ENCODE measurements at places on chromosomes 5 and 9.

DNA sequence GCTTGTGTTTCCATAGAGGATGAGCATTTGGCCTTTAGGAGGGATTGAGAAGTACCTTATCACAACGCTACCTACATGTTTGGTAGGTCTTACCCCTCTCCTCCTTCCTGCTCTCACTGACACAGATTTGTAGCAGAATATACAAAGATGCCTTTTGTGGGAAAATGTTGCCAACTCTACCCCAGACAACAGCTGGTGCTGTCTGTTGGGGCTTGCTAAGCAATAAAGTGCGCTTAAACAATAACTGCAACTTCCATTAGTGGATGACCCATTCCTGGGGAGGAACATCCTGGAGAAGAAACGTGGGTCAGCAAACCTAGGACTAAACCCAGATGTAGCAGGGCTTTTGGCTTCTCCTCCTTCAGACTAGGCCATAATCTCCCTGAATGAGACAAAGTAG is 174.3 kb downstream of the EFNA5 start:
- no peak for DNase-seq

- DNase-seq: no peak
Observed at GRCh38 chr9:128577206-128577605, 24.8 kb downstream of the SPTAN1 start.

GRCh38 chr5:151719228-151720000 is 32.7 kb upstream of the SPARC start:
- no peak for DNase-seq

- DNase-seq: no peak
Observed at GRCh38 chr5:60727033-60727679, 27.2 kb upstream of the DEPDC1B start.

- no peak for DNase-seq
Observed at GRCh38 chr9:16458696-16459420, 411.6 kb downstream of the BNC2 start.

GRCh38 chr5:111603446-111603827 is 91.1 kb upstream of the STARD4 start:
- no peak for DNase-seq

GRCh38 chr9:97373331-97373730 is 38.6 kb upstream of the TDRD7 start:
- DNase-seq: no peak

DNA sequence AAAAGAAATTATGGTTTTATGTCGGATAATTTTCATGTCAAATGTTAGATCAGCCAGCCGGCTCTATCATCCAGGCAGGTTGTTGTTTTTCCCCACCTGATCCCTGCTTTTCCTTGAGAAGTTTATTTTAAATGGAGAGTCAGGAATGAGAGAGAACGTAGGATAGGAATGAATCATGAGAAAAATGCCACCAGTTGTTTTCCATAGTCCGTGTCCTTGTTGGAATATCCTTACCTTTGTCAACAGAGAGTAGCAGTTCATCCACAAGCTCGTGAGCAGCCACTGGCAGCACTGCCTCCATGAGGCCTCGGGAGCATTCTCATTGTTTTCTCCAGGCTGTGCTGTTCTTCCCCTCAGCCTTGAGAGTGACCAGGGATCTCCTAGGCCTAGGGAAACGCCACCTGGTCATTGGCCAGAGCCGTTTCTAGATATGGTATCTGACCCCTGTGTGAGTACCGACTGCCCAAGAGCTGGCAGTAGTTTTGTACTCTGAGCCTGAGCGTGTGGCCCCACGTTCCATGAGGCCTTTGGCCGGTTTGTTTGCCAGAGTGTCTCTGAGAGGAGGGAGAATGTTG is 293.3 kb downstream of the FANCC start:
- no peak for DNase-seq

DNA sequence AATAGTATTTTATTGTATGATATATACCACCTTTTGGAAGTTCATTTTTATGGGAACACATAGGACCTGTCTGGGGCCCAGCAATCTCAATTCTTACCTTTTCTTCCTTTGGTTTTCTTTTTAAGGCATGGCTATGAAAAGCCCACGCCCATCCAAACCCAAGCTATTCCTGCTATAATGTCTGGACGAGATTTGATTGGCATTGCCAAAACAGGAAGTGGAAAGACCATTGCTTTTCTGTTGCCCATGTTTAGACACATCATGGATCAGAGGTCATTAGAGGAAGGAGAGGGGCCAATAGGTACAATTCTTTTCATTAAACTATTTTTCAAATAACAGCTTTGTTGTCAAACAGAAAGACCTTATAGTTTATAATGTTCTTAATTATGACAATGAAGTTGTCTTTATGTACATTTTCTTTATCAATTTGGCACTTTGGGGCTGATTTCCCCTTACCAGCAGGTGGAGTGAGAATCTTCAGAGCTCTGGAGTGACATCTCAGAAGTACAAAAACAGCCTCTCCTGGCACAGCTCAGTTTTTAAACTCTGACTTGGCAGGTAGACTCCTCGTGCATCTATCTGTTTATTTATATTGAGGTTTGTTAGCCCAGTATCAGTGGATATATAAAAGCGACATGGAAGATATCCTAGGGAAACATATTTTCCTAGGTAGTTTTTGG is 25.8 kb downstream of the DDX46 start:
- DNase-seq: no peak

- no peak for DNase-seq
Observed at GRCh38 chr5:150085950-150086715, at the start of gene CSF1R. TSS of gene CSF1R (minus strand) at chr5:150086554. CDS start at chr5:150086427, 127 bp downstream.

- DNase-seq: no peak
Observed at GRCh38 chr5:95124101-95124500, 160.8 kb downstream of the MCTP1 start.

DNA sequence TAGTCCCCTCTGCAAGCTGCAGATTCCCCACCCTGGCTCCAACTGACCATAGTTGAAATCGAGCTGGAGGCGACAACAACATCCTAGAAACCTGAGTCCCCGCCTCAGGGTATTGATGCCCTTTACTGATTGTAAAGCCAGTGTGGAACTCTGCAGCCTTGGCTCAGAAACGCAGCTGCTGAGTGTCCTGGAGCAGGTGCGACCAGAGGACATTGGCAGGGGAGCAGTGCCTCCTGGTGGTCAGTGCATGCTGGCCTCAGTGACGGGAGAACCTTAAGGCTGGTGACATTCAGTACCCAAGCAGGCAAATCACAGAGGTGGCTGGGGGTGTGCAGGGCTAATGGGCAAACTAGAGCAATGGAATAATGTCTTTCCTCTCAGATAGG is 20.4 kb upstream of the ZNF354B start:
- DNase-seq: peak; percentile 83

- no peak for DNase-seq
Observed at GRCh38 chr9:33404788-33405362, 2.5 kb upstream of the AQP7 start.

- no peak for DNase-seq
Observed at GRCh38 chr5:62111428-62111827, 194.6 kb upstream of the KIF2A start.

DNA sequence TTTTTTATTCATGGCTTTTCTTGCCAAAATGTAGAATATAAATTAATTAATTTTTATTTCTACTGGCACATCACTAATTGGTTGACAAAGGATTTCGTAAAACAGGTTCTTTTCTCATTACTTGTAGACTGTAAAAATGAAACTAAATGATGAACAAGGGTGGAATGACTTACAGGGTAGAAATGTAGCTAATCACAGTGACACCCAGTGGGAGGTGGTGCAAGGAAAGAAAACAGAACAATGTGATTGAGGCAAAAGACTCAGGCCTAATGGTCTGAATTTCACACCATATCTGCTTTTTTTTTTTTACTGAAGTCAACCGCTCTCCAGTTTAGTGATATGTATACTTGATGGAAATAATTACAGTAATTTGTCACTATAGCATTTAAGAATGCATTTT is 28.9 kb downstream of the GABRG2 start:
- DNase-seq: no peak

- no peak for DNase-seq
Observed at GRCh38 chr9:124662561-124662960, 108.5 kb downstream of the NR6A1 start.

DNA sequence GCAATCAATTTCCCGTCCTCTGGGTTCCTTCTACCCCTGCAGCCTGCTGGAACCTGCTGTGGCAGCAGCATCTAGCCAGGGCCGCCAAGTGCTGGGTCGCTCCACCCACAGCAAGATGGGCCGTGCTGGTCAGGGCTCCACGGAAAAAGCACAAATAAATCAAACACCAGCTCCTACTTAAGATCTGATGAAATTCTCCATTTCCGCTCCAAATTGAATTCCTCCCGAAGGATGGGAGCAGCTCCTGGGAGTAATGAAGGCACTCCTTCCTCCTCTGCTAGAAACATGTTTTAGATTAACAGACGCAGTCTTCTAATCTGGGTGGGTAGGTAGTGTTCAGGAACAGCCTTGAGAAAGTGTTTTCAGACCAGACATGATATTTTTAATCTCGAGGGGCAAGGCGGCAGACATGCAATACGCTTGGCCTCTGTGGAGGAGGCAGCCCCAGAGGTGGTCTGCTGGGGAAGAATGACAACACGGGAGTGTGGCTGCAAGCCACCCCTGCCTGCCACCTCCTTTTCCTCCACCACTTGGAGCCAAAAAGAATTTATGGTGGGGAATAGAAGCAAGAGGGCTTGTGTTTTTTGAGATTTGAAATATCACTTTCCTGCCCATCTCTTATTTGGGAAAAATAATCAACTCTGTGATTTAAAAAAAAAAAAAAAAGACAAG is 194.1 kb downstream of the AOPEP start:
- DNase-seq: no peak

DNA sequence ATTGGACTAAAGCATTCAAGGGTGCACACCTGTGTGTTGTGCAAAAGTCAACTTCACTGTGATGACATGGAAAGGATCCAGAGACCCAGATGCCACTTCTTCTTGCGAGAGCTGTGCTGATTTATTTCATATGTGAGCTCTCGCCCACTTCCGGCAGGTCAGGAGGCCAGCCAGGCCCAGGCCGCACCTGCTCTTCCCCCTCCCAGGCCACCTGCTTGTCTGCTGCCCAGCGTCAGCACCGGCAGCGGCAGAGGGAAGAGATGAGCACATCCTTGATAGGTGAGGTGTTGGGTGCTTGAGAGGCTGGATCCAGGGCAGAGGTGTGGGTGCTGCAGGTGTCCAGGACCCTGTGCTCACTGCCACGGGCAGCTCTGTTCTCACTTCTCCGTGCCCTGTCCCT is 242.9 kb downstream of the FANCC start:
- no peak for DNase-seq

- no peak for DNase-seq
Observed at GRCh38 chr5:132491368-132492364, 1.1 kb upstream of the IRF1 start.

DNA sequence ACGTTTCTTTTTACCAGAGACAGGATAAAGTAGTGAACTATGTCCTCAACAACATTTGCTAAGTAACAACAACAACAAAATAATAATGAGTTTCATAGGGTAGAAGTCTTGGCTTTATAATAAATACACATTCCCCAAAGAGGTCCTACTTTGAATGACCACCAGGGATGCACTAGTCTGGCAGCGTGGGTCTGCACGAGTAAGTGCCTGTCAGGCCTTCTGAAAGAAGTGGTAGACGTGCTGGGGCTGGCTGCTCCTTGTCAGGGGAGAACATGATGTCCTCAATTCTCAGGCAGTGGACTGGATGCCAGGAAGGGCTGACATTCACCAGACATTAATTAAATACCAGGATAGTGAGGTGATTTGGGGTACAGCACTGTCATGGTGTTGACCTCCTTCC is 331.1 kb downstream of the TMEM38B start:
- DNase-seq: no peak

DNA sequence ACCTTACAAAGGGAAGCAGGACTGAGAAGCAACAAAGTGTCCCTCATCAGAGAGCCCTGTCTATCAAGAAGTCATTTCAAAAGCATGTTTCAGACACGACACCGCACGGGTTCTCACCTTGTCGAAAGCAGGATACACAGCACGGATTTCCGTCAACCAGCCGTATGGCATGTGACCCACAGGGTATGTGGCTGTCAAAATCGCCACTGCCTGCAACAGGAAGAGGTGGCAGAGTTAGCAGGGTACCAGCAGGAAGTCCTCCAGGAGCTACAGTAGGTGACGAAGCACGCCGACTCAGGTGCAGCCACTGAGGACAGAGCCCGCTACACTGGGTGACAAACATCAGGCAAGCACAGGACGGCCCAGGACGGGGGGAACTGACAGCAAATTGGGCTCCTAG is 81.2 kb downstream of the OTULIN start:
- no peak for DNase-seq

DNA sequence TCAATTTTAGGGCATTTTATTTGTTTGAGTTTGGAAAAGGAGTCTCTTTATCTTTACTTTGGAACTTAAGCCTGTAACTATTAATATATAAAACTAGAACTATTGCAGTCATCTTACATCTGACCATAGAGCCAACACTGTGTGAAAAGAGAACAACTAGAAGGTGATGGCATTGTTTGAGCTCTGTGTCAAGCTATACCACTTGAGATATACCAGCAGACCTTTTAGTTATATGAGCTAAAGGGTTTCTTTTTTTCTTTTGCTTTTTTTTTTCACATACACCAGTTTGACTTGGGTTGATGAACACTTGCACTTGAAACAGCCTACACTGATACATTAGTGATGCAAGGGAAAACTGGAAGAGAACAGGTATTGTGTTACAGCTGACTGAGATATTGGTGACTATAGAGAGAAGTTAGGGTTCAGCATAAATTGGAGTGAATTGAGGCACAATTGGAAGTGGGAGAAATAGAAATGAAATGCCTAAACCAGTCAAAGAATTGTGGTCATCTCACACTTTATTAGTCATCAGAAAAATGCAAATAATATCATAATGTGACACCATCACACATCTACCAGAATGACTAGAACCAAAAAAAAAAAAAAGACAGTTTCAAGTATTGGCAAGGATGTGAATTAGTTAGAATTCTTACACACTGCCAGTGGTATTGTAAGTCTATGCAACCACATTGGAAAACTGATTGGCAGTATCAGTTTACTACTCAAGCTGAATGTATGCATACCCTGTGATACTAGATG is 60.9 kb downstream of the ADRB2 start:
- DNase-seq: no peak

DNA sequence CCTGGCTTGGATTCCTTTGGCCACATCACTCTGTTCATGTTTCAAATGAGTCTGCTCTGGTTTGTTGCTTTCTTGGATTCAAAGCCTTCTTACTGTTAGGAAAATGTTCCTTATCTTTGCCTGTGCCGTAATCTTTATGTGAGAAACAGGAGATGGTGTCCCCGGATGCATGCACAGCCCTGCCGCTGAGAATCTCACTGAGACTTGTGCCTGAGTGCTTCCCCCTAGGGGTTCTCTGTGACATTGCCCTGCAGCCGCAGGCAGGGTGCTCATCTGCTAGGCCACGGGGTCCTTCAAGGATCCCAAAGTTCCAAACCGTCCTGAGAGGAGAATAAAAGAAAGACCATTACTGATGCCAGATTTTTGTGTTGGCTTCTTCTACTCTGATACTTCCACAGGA is 81.4 kb upstream of the ANKRD55 start:
- DNase-seq: no peak

DNA sequence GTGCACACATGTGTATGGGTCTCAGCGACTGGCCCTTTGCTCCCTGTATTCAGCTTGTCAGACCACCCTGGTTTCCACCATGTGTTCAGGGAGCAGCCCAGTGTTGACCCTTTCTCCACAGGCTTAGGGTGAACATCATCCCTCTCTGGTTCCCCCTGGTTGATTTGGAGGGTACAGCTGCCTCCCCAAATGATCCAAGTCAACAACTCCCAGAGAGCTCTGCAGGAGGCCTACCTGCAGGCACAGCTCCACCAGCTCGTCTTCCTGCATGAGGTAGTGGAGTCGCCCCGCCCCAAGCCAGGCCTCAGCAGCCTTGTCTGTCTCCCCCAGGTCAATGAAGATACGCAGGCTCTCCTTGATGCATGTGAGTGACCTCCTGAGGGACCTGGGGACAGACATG is 50.5 kb downstream of the SH3TC2 start:
- no peak for DNase-seq

- DNase-seq: peak; percentile 85
Observed at GRCh38 chr5:151659001-151659754, 27.5 kb downstream of the SPARC start.
